ENCODE measurements at places on chromosomes 2 and 18.

DNA sequence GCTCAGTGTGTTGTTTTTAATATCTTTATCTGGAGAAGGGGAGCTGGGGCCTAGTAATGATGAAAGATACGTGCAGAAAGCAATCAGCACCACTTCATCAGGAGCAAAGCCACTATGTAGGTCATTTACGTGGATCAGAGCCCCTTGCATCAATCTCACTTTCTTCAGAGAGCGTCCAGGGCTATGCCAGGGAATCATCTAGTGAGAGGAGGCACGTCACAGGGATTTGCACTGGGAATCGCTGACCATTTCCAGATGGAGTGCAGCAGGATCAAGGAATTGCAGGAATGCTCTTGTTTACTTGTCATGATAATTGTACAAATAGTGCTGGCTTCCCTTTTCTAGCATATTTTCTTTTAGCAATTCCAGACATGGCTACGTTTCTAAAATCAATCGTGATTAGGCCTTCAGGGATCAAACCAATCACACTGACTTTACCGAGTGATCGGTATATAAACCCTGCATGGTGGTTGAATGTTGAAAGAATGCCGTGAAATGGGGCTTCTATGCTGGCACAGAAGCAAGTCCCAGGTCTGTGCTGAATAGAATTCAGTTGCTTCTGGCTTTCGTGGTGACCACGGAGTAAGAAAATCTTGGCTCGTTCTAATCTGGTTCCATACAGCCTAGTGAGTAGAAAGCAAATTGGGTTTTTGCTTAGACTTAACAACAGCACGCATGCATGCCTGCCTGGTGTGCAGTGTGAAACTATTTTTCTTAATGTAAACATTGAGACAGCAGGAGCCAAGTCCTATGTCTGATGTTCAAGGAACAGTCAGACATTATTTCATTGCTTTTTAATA, 122.8 kb downstream of the TMEM200C start:
- no peak for DNase-seq

DNA sequence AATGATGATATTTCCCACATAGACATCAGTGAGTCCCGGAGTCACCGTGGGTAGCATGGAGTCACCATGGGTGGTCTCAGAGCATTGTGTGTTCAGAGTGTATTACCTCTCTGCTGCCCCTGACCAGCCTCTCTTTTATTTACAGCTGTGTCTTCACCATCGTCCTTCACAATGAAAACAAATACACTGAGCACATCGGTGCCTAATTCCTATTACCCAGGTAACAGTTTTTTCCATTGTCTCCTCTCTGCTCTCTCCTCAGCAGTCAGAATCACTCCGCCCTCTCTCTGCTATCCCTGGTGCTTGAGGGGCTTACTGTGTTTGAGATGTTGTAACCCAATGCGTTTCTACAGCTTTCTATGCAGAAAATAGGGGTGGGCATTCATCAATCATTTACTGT, 361.5 kb upstream of the RAB12 start:
- DNase-seq: no peak

DNA sequence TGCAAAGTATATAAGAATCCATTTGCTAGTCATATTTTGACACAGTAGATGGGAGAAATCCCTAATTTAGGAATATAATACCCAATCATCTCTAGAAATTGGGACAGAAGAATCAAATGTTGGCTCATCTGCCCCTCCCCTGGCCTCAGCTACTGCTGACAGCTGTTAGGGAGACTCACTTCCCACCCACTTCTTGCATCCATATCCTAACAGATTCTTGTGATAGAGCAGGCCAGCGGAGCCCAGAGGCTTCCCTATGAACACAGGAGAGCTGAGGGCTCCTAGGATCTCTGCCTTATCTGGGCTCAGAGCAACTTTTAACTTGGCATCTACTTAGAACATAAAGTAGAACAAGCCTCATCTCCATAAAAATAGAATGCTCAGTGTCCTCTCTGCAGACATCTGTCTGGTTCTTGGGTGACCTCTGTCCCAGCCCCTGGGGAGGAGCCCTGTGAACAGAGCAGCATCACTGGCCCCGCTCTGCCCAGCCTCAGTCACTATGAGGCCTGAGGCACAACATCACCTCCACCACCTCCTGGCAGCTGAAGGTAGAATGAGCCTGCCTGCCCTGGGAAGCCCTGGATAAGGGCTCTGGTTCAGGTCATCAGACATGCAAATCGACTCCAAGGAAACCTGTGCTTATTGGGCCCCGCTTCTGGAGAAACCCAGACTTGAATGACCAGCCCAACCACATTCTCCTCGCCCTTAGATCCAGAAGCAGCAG, 229.7 kb downstream of the ANKRD36B start:
- no peak for DNase-seq

GRCh38 chr2:151995161-151995557, 103.7 kb downstream of the CACNB4 start:
- DNase-seq: no peak

DNA sequence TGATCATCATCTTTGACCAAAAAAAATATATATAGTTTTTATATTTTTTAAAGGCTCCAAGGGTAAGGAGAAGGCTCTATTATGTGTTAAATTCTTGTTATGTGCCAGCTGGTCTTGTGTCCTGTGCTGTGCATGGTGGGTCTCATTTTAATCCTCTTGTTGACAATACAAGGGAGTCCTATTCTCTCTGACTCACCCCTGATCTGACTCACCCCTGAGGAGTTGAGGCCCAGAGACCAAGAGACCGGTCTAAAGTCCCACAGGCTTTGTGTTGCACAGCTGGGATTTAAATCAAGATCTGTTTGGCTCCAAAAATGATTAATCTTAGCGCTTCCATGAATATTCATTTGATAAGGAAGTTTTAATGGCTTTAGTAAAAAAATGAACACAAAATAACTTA, 25.7 kb downstream of the MC2R start:
- DNase-seq: no peak

DNA sequence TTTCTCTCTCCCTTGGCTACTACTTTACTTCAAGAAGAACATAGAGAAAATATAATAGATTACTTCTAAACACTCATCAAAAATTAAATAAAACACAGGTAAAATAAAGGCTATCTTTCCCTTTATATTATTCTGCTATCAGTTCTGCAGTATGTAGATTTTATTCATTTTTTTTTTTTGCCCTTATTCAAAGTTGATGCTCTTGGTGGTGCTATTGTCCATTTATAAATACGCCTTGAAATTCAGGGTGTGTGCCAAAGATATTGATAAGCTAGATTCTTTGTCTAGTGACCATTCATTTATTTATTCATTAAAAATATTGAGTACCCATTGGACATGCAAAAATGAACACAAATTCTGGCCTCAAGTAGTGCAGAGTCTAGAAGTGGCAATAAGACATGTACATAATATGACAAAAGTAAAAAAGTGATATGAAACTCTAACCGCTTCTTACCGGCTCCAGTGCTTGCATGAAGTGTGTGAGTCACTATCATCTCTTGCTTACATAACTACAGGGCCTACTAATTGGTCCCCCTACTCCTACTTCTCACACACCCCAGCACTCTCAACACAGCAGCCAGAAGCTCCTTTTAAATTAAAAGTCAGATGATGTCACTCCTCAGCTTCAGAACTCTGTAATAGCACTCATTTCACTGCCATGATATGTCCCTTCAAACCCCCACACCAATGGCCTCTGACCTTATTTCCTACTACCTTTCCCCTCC, 208.3 kb upstream of the FANCL start:
- no peak for DNase-seq

- no peak for DNase-seq
Measured at GRCh38 chr2:45278365-45279078, 269.3 kb upstream of the SIX2 start.

GRCh38 chr2:77977471-77978063, 455.4 kb upstream of the LRRTM4 start:
- no peak for DNase-seq

- no peak for DNase-seq
Measured at GRCh38 chr18:55830544-55830943, 242.6 kb upstream of the TCF4 start.

DNA sequence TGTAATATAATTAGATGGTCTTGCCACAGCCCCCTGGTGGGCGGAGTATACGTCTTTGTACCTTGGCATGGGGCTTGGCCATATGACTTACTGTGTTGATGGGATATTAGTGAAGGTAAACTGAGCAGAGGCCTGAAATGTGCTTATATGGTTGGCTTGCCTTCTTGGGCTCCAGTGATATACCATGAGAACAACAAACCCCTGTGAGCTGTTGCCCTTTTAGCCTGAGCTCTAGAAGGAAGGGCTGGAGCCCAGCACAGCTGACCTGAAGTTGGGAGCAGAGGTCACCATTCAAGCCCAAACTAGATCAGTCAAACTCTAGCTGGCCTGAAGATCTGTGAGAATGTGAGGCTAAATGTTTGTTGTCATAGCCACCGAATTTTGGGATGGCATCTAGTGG, 75.2 kb upstream of the CD302 start:
- no peak for DNase-seq

GRCh38 chr18:48821251-48821590, 129.5 kb downstream of the SMAD7 start:
- no peak for DNase-seq

GRCh38 chr2:84031312-84032050, 427.6 kb downstream of the SUCLG1 start:
- DNase-seq: no peak

DNA sequence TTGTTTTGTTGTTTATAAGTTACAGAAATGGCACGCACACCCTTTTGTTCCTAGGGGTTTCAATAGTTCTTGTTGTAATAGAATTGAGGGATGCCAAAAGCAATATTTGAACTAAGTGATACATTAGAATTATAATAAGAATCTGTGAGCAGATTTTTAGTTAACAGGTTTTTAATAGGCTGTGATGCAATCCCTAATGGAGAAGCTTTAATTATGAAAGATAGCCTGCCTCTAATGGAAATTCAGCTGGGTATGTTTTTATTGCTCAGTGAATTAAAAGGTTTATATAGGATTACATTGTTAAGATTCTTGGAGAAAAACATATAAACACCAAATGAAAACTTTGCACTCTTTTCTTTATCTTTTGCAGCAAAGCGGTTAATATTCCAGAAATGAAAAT, 131.1 kb downstream of the PPP1R1C start:
- no peak for DNase-seq

DNA sequence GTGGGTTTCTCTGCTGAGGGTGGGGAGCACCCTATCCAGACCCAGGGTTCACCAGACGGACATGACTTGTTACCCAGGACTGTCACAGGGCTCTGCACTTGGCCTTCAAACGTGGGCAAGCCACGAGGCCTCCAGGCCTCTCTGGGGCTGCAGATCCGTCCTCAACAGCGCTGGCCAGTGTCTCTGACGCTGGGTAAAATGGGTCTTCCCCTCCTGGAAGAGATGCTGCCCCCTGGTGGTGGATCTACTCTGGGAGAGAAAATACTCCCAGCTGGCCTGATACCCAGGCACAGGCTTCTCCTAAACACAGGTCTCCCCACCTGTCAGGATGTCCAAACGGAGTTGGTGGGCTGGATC, 3.7 kb downstream of the GPR17 start:
- peak; percentile 77 for DNase-seq

- no peak for DNase-seq
Measured at GRCh38 chr2:127358044-127358443, 29.7 kb downstream of the MAP3K2 start.

DNA sequence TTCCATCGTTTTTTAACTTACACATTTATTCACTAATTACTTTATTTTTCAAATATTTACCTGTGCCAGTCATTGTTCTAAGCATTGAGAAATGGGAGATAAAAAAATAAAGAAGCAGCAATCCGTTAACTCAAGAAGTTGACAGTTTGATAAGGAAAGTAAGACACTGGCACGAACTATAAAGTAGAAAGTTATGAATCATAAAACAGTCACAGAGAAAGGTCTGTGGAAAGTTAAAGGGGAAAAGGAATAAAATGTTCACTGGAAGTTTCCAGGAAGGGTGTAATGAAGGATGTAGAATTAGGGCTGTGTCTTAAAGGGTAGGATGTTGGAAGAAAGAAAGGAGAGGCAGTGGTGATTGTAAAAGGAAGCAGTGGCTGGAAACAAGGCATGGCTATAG, 118.9 kb downstream of the RDH14 start:
- no peak for DNase-seq

DNA sequence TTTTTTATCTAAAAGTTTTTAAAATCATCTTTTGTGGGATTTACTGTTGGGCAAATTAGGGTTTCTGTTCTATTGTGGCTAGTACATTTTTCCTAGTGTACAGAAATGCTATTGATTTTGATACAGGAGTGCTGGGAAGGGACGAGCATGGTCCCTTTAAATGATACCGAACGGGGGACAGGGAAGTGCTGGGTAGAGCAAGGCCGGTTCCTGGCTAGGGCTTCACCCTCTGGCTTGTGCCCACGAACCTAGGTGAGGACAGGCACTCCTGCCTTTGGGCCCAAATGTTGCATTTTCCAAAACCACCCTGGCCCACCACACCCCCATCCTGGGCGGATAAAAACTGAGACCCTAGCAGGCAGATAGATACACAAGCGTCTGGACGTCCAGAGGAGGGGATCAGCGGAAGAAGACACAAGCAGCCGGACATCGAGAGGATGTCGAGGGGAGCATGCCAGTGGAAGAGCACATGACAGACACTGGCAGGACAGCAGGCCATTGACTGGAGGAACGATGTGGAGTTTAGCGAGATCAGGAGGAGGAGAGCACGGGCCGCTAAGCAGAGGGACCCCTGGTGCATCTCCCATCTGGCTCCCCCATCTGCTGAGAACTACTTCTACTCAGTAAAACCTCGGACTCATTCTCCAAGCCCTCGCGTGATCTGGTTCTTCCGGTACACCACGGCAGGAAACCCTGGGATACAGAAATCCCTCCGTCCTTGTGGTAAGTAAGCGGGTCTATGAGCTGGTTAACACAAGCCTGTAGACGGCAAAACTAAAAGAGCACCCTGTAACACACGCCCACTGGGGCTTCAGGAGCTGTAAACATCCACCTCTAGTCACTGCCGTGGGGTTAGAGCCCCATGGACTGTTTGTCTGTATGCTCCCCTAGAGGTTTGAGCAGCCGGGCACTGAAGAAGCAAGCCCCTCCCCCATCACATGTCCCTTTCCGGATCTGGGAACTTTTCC, 13.5 kb upstream of the CALCRL start:
- DNase-seq: no peak

DNA sequence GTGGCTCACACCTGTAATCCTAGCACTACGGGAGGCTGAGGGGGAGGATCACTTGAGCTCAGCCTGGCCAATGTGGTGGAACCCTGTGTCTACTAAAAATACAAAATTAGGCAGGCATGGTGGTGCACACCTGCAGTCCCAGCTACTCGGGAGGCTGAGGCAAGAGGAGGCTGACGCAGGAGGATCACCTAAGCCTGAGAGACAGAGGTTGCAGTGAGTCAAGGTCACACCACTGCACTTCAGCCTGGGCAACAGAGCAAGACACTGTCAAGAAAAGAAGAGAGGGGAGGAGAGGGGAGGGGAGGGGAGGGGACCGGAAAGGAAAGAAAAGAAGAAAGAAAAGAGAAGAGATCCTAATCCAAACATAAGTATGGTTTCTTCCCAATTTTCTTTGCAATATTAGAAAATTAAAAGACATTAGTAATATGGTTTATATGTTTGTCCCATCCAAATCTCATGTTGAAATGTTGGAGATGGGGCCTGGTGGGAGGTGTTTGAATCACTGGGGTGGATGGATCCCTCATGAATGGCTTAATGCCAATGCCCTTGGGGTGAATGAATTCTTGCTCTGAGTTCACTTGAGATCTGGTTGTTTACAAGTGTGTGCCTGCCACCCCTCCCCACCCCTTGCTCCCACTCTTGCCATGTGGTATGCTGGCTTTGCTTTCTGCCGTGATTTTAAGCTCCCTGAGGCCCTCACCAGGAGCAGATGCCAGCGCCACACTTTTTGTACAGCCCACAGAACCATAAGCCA, 50.7 kb downstream of the TRIP12 start:
- DNase-seq: no peak

GRCh38 chr18:54769526-54770464, 58.5 kb upstream of the RAB27B start:
- DNase-seq: no peak

- no peak for DNase-seq
Measured at GRCh38 chr18:26746398-26746797, 119.1 kb downstream of the AQP4 start.

All from activated CD4-positive, alpha-beta T cell treated with anti-CD3 and anti-CD28 coated beads for 24 hours (primary cell).